ENCODE measurements at places on chromosomes 1 and 21.

- no peak for DNase-seq
Measured at GRCh38 chr1:213332491-213332890, 281.4 kb downstream of the RPS6KC1 start.

GRCh38 chr1:44609412-44609767 is 64.9 kb downstream of the TMEM53 start:
- no peak for DNase-seq

GRCh38 chr1:168320800-168321450 is 40.2 kb downstream of the TBX19 start:
- DNase-seq, result no peak

DNA sequence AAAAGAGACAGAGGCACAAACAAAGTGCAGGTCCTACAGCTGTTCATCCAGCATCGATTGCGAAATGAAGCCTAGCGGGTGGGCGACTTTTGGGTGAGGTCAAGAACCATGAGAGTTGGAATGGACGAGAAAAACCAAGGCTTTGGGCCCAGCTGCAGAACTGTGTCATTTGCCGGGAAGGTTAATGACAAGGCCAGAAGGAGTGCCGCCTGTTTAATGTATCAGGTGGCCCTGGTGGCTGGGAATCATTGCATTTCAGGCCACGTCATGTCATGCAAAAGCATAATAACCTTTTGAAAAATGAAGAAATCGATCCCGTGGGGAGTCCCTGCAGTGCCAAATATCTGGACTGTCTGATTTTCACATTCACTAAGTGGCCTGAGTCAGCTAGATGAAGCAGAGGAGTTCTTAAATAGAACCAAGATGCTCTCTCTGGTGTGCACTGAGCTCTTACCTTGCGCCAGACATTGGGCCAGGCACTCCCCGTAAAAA is 8.1 kb upstream of the RCC2 start:
- DNase-seq, result no peak

GRCh38 chr1:165815725-165816124 is 11.7 kb upstream of the UCK2 start:
- no peak for DNase-seq

- DNase-seq, result no peak
Measured at GRCh38 chr21:33754481-33754880, 112.2 kb downstream of the ITSN1 start.

GRCh38 chr1:3787349-3787715 is 9.0 kb downstream of the LRRC47 start:
- DNase-seq, result no peak

GRCh38 chr1:230242326-230242725 is 175.3 kb downstream of the GALNT2 start:
- no peak for DNase-seq

- DNase-seq, result no peak
Measured at GRCh38 chr1:49200738-49201137, 424.0 kb upstream of the BEND5 start.

GRCh38 chr1:209780268-209780667 is 4.1 kb downstream of the C1orf74 start:
- no peak for DNase-seq

GRCh38 chr21:40950970-40951369 is 104.0 kb upstream of the DSCAM start:
- DNase-seq, result no peak

DNA sequence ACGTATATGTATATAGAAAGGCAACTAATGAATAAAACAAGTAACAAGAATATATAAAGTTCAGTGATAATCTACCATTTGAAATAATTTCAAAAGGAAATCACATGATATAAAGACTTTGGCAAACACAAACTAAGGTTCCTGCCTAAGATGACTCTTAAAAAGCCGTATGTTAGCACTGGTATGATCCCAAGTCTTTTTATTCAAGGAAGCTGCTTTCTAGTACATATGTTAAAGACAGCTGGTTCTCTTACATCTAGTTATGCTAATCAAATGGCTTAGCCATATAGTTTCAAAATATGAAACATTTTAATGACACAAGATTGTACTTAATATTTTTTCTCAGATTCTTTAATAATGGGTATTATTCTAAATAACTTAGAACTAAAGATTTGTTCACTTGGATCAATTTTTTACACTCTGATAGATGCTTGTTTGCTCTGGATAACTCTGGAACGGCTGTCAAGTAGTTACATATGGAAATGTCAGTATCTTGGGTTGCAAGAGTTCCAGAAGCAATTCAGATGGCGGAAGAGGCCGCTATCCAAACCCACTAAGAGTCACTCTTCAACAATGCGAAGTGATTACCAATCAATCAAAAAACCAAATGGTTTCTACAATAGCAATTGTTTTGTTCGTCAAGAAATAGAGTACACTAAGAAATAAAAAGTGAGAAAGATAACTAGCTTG is 21.4 kb downstream of the STX6 start:
- no peak for DNase-seq

DNA sequence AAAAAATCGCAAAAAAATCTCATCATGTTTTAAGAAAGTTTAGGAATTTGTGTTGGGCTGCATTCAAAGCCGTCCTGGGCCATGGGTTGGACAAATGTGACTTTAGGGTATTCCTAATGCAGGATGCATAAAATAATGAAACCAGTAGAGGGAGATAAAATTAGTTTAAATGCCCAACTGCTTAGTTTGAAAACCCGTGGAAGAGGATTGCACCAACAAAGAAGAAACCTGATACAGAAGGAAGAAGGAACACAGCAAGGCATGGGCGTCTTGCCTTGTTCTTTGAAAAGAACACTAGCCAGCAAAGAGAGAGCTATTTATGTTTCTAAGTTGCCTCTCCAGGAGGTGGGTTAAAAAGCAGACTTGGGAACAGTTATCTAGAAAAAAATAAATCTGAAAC is 37.9 kb downstream of the WDR3 start:
- no peak for DNase-seq

DNA sequence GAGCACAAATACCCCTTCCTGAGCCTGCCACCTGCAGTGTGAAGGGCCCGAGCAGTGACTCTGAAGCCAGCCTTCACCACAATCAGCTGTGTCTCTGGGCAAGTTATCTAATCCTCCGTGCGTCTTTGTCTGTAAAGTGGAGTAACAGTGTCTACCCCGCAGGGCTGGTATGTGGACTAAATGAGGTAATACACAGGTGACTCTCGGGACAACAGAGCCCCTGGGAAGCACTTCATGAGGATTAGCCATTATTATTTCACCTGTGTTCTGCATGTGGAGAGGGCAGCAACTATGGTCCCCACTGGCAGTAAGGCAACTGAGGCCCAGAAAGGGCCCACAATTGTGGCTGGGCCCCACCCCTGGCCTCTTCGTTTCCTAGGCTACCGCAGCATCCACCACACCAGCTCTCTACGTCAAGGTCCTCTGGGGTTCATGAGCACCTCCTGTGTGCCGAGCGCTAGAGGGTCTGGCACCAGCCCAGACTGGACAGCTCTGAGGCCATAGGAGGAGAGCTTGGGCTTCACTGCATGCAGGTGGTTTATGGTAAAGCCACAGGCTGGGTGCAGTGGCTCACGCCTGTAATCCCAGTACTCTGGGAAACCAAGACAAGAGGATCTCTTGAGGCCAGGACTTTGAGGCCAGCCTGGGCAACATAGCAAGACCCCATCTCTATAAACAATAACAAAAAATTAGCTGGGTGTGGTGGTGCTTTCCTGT is 41.3 kb upstream of the LRP8 start:
- no peak for DNase-seq

DNA sequence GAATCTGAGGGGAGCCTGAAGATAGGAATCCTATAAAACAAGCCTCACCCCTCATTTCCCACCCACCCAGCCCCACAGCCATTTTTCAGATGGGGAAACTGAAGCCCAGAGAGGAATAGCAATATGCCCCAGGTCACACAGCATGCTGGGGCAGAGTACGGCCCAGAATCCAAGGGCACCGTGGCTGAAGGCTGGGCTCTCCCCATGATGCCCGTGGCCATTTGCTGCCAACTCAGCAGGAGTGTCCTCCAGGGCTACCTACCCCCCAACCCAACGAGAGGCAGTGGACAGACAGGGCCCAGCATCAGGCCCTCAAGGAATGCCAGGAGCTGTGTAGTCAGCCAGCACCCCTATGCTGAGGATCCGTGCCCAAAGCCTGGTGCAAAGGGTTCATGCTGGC is 8.5 kb downstream of the COL16A1 start:
- no peak for DNase-seq

GRCh38 chr1:235650341-235651169 is 971 bp upstream of the GNG4 start:
- DNase-seq, result no peak

Measured in activated naive CD4-positive, alpha-beta T cell (primary cell).